ENCODE measurements at places on chromosomes 7 and 10.

- no peak for DNase-seq
These were observed 773.0 kb upstream of the IGFBP3 start for GRCh38 chr7:46694058-46694457.

- no peak for DNase-seq
These were observed 100.6 kb downstream of the ICA1 start for GRCh38 chr7:8161364-8161828.

DNA sequence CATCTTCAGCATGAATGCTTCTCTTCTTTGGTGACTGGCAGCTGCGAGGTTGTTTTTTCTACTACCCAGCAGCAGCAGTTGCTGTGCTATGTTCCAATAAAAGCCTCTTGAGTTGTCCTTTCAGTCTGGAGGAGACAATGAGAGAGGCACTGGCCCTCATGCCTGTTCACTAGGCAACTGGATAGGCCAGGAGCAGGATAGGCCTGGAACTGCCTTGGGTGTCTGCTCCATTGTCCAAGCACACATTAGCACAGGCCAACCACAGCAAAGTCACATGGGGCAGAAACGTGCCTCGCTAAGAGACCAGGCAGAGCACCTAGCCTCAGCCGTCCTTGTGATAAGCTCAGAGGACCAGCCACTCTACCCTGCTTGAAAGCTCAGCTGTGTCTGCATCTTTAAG is 76.9 kb upstream of the PDCD4 start:
- DNase-seq: peak; percentile 85

- DNase-seq: no peak
These were observed 10.5 kb downstream of the RHBDD2 start for GRCh38 chr7:75889223-75889825.

DNA sequence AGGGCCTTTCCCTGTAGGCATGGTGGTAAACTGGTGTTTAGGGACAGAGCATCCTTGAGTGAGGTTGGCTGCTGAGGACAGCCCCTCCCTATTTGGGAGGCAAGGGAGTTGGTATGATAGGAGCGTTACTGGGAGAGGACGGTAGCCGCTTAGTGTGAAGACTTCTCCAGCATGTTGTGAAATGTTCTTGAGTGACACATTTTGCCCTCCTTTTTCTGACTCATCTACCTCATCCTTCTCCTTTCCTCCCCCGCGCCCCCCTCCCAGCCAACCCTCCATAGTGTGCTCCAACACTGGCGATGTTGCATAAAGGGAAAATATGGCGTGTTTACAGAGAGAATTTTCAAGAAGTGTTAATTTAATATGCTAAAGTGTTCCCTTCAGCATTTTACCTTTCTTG is 645.0 kb upstream of the GALNT17 start:
- no peak for DNase-seq

DNA sequence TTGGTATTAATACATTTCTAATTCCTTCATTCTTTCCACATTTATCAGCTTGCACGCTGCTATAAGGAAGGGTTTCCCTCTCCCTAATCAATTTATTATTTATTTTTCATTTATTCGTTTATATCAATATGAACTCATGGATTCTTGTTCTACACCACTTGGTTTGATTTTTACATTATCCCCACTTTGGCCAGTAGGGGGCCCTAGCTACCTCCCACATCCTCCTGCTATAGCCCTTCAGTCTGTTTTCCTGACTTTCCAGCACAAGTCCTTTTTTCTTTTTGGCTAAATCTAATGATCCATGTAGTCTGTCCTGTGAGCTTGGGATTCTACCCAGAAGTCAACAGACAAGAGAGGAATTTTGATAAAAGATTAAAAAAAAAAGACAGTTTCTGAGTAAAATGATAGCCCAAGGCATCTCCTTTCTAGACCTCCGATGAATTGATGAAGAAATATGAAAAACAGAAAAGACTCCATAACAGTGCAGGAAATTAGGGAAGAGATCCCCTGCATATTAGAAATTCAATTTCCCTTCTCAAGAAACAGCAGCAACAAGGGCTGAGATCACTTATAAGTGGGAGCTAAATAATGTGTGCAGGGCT is 47.7 kb downstream of the LYZL2 start:
- DNase-seq: peak; percentile 43

- no peak for DNase-seq
These were observed 16.5 kb downstream of the PDE6C start for GRCh38 chr10:93628858-93629257.

DNA sequence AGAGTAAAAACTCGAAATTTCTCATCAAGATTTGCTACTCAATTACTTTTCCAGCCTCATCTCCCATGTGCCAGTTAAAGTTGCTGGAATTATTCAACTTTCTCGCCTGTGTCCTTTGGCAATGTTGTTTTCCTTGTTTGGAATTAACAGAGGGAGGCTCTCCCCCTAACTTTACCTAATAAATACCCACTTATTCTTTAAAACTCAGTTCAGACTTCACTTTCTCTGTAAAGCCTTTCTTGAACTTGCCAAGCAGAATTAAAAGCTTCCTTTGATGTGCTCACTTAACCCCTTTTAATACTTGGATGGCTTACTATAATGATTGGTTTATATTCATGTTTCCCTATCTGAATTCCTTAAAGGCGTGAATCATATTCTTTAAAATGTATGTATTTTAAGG is 104.1 kb downstream of the MKLN1 start:
- DNase-seq: no peak

GRCh38 chr7:126150278-126150958 is 1102.3 kb downstream of the GRM8 start:
- DNase-seq: no peak

GRCh38 chr7:136326045-136326609 is 349.0 kb upstream of the MTPN start:
- no peak for DNase-seq

DNA sequence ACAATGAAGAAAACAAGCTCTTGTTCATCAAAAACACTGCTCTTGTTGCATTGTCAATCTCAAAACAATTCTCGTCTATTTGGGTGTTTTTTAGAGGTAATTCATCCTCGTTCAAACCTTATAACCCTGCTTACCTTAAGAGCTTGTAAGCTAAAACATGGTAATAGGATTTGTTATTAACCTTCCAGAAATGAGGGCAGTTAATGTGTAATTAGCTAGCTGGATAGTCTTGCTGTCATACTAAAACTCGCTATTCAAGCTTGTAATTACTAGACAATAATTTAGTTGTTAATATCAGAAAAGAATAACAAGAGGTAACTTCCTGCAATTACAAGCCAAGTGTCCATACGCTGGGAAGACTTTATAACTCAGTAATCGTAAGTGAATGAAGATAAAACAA is 101.6 kb downstream of the UBE2H start:
- DNase-seq: no peak

DNA sequence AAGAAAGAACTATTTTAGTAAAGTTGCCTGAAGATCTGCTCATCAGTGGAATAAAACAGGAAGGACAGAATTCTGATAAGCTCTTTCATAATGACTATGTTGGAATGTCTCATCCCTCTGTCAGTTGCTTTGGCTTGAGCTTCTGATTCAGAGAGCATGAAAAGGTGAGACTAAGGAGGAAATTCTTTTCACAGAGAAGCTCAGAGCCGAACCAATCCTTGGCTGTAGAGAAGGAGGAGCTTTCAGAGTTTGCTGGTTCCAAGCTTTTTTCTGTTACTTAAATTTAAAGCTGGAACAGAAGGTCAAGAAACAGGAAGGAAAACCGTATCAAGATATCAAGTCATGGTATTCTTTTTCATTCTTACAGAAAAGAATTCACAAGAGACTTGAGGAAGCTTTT is 24.0 kb downstream of the GSTO2 start:
- DNase-seq: no peak
